ENCODE measurements at places on chromosomes 1 and 21.
A peak's percentile ranks its signal among the peaks of the same experiment; 100 is the strongest.

DNA sequence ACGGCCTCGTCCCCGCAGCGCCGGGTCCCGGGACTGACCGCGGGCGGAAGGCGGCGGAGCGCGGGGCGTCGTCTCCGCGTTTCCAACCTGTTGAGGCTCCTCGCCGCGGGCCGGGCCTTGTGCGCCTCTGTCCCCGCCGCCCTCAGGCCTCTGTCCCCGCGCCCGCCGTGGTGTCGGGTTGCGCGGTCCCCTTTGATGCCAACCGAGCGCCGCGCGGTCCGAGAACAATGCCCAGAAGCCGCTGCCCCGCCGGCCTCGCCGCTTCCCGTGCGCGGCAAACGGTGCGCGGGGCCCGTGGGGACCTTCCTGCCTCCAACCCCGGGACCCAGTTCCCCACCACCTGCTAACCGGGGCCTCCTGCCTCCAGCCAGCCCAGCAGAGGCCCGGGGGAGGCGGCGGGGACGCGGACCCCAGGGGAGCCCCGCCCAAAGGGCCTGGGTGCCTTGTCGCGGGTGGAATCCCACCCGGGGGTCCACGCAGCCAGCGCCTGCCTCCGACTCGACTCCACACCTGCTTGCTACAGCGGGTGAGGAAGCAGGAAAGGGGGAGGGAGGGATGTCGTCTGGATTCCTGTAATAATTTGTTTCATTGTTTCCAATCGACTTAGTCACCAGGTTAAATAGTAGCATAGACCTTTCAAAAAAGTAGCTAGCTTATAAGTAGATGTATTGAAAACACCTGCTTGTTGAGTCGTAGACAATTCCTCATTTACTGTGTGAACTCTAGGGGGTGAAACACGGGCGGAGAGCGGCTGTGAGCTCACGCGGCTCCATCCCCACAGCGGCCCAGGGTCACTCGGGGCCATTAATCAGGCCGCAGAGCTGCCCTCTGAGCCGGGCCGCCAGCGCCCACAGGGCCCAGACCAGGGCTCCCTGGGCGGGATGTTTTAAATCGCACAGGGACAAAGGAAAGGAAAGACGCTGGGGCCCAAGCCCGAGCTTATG, 1.1 kb downstream of the COL18A1 start:
- peak; percentile 4 for DNase-seq

- DNase-seq = no peak
These were observed 9.5 kb downstream of the RSPH1 start for GRCh38 chr21:42486531-42486930.

- no peak for DNase-seq
These were observed 28.7 kb downstream of the NPHS2 start for GRCh38 chr1:179547021-179547535.

- no peak for DNase-seq
These were observed 15.1 kb downstream of the KHDRBS1 start for GRCh38 chr1:32028746-32029145.

DNA sequence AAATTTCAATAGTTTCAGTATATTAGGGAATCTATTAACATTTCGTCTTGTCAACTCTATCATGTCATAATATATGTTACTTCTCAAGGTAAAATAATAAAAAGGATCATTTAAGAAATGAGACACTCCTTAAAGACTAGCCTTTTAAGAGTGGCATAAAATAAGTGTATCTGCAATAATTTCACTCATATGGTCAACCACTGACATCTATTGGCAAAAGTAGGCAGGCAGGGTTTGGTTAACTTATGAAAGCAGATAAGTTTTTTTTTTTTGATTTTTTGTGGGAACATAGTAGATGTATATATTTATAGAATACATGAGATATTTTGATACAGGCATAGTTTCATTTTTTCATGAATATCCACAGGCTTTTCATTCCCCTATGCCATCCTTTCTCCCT, 5.5 kb upstream of the RGS21 start:
- DNase-seq = peak; percentile 50

GRCh38 chr1:49226758-49227157, 450.1 kb upstream of the BEND5 start:
- DNase-seq = no peak

DNA sequence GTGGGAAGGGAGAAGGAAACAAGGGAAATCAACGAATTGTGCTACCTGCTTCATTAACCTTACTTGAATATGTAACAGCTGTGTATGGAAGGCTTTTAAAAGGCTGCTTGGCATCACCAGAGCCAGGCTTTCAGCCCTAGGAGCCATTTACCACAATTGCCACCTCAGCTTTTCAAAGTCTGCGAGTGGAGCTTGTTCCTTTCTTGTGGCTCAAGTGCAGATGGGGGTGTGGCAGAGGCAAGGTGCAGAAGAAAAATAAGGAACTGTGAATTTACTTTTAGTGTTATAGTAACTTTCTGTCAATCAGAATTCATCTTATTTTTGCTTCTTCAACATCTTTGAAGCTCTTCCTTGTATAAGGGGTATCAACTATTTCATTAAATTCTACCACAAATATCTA, 17.6 kb downstream of the CLCA2 start:
- DNase-seq = no peak

GRCh38 chr1:241813768-241814320, 34.2 kb upstream of the EXO1 start:
- no peak for DNase-seq

- no peak for DNase-seq
These were observed 15.6 kb upstream of the BOLA1 start for GRCh38 chr1:149883598-149884247.

GRCh38 chr1:40648928-40649591, 16.4 kb downstream of the RIMS3 start:
- DNase-seq = no peak

DNA sequence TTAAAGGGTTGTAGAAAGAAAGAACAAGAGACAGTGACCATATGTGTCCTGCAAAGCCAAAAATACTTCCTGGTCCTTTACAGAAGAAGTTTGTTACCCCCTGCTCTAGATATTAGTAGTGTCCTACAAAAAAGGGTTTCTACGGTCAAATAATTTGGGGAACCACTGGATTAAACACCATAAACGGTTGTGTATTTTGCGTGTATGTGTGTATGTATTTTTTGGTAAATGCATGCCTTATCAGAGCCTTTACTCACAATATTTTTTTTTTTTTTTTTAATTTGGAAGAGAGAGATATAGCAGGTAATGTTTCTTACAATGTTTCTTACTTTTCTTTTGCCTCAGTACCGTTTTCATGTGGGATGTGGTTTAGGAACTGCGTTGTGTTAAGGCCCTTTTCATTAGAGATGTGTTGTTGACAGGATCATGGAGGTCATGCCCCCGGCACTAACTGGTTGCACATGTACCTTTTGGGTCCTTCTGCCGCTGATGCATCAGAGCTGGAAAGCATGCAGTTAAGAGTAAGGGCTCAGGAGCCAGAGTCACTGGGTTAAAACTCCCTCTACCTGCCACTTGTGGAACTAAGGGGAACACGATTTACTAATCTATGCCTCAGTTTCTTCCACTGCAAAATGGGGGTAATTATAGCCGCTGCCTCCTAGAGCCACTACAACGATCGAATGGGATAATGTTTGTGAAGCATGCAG, 234.6 kb upstream of the KAZN start:
- no peak for DNase-seq

GRCh38 chr21:44038063-44038462, 26.0 kb downstream of the TRAPPC10 start:
- no peak for DNase-seq

GRCh38 chr1:227567256-227567655, 3.9 kb downstream of the ZNF678 start:
- DNase-seq = no peak

DNA sequence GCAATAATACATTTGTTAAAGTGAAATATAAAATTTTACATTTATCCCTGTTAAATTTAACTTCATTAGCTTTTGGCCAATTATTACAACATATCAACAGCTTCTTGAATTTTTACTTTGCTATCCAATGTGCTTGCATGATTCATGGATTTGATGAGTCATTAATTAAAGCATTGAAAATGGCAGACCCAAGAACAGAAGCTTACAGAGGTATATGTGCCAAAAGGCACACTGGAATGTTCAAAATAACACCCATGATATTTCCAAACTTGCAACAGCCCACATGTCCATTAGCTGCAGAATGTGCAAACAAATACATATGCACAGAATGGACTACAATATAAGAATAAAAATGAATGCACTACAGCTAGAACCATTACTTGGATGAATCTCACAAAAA, 76.4 kb upstream of the MAN1A2 start:
- DNase-seq = no peak

- no peak for DNase-seq
These were observed 64.6 kb upstream of the RALGPS2 start for GRCh38 chr1:178660461-178660860.

DNA sequence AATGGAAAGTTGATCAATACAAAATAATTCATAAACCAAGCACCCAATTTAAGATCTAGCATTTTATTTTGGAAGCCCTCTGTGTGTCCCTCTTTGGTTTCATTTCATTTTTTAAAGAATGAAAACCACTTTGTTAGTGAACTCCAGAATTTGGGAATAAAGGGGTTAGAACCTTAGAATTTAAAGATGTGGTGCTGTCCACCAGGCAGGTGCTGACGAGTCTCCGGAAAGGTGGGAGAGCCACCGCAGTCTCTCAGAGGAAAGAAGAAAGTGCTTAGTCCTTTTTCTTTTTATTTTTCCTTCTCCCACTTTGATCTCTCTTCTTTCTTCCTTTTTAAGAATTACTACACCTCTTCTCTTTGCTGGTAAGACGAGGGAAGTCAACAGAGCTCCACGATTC, 20.5 kb upstream of the HIVEP3 start:
- DNase-seq = no peak

- peak; percentile 62 for DNase-seq
These were observed 200.6 kb upstream of the HMCN1 start for GRCh38 chr1:185533596-185533995.

DNA sequence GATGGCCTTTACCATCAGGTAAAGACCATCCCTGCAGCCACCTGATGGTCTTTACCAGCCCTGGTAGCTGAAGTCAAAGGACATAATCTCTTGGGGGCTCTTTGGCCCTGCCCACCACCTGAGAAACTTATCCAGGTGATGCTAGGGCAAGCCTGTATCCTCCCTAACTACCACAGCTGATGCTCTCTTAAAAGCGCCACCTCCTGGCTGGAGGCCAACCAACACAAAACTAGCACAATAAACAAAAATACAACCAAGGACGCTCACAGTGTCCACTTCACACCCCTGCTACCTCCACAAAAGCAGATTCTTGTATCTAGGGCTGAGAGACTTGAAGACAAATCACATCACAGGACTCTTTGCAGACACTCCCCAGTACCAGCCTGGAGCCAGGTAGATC, 357.1 kb upstream of the POU3F1 start:
- DNase-seq = no peak

GRCh38 chr1:66757722-66758240, 5.5 kb downstream of the DYNLT5 start:
- DNase-seq = no peak

- DNase-seq = no peak
These were observed 54.6 kb downstream of the TGFBR3 start for GRCh38 chr1:91831132-91831930.

- DNase-seq = no peak
These were observed 9.9 kb upstream of the LDLRAD1 start for GRCh38 chr1:54027848-54028247.

DNA sequence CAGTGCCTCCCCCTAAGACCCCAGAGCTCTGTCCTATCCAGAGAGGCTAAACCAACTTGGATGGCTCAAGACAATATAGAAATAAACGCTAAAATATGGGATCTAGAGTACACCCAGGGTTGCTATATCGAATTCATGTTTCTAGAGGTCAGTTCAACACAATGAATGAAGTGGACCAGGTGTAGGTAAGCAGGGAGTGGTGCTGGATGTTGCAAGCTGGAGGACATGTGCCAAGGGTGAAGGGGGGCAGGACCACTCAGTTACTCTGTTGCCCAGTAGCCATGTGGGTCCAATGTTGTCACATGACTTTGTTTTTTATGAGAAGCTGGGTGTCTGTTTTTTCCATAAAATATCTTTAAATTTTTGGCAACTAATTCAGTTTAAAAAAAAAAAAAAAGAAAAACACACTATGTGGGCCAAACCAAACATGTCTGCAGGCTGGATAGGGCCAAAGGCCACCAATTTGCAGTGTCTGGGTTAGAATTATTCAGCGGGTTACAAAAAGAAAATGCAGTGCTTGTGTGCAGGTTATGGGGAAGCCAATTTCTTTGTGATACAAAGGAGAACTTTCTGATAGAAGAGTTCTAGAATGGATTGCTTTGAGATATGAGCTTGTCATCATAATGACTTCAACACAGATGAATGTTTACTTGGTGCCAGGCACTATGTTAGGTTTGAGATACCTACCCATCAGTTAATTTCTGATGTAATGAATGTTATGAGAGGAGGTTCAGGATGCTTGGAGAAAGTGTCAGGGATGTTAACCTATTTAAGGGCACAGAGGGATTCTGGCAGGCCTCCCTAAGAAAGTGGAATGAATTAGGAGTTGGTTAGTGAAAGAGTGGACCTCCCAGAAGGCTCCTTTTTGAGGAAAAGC, 8.9 kb downstream of the CACHD1 start:
- no peak for DNase-seq

- DNase-seq = peak; percentile 98
These were observed 37.0 kb downstream of the NUAK2 start for GRCh38 chr1:205284420-205285144.

- DNase-seq = no peak
These were observed 21.6 kb downstream of the NAV1 start for GRCh38 chr1:201560328-201561194.

GRCh38 chr21:41435706-41436105, 9.7 kb downstream of the MX1 start:
- no peak for DNase-seq

GRCh38 chr1:17540255-17541001, 930 bp downstream of the ARHGEF10L start:
- DNase-seq = no peak

DNA sequence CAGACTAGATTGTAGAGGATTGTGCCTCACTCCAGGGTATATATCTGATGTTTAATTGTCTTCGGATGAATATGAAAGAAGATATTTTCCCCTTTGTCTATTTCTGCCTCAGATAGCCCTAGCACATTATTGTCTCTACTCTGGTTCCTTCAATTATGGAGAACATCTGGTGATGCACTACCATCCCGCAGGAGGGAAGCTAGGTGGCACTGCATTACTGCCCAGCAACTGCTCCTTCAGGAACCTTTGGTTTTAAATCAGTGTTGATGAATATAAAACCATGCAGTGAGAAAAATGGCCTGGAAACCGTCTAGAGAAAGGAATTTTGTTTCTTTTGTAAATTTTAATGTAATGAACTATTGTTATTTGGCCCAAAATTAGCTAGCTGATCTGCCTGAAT, 68.5 kb downstream of the GPR88 start:
- DNase-seq = peak; percentile 52

- DNase-seq = no peak
These were observed 618.2 kb upstream of the CAMK1G start for GRCh38 chr1:208965351-208965750.

GRCh38 chr1:58735586-58735985, 35.7 kb upstream of the MYSM1 start:
- DNase-seq = no peak

All from suppressor macrophage treated with lipopolysaccharide for 4 hours (primary cell).